ENCODE measurements at places on chromosomes 12 and 14. TPM values are rescaled to one million over a fixed set of nuclear protein-coding genes. Genes with fewer than 3 reads are reported as not detected.

DNA sequence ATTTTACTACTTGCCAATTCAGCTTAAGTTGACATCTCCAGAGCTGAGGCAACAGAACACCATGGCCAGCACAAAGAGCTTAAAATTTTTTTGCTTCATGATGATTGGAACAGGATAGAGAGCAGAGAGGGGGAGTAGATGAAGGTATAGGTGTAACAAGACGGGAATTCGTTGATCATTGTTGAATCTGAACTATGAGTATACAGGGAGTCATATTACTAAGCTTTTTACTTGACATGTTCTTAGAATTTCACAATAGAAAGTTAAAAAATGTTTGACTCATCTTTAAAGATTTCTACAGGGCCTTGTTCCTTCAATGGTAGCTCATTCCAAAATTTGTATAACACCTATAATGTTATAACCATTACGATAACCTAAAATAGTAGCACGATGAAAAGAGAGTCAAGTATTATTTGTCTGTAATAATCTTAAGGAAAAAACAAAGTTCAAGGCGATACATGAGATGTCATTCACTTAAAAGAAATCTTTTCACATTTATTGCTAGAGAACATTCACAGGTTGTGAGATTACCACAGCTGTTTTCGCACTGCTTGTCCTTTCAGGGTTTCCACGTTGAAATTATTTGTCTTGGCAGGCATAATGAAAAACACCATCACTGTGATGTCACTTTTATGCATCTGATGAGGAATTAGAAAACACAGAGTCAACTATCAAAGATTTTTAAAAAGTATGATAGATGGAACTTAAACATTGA, 33.9 kb downstream of the SPX start:
- DNase-seq: no peak

GRCh38 chr12:115838952-115839351, 438.5 kb downstream of the MED13L start:
- no peak for DNase-seq

DNA sequence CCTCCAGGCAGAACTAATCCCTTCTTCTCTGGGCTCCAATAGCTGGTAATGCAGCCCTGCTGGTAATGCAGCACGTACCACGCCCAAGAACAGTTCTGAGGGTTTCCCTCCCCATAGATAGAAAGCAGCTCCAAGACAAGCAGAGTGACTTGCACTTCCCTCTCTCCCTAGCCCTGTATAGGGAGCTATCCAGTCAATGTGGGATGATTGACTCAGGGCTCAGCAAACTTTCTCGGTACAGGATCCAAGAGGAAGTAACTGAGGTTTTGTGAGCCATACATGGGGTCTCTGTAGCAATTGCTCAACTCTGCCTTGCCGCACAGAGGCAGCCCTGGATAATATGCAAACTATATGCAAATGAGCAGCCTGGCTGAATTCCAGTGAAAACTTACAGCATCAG, 15.5 kb upstream of the FKBP4 start:
- DNase-seq: no peak

- no peak for DNase-seq
These were observed 14.8 kb downstream of the SNW1 start for GRCh38 chr14:77746064-77746702.

GRCh38 chr14:50335989-50336824, 24.1 kb downstream of the DMAC2L start:
- no peak for DNase-seq

GRCh38 chr14:65168840-65169239, 66.5 kb upstream of the MAX start:
- no peak for DNase-seq

DNA sequence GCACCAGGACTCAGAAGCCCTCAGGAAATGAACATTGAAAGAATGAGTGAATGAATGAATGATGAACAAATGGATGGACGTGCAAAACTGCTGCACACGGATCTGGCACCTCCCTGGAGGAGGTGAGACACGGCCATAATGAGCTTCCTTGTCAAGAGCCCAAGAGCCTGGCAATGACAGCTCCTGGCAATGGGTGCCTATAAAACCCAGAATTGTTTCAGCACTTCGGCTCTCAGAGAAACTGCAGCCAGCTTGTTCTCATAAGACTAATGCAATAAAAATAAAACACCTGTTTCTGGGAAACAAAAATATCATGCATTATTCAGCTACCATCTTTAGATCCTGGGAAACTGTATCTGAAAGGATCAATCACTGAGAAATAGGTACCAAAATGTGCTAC, 200.5 kb upstream of the SFSWAP start:
- DNase-seq: no peak

- DNase-seq: no peak
These were observed 41.7 kb downstream of the TSPAN11 start for GRCh38 chr12:30968211-30968610.

GRCh38 chr12:50047693-50048250, 9.6 kb upstream of the ASIC1 start:
- no peak for DNase-seq

- DNase-seq: no peak
These were observed 52.9 kb downstream of the SETD3 start for GRCh38 chr14:99427632-99428300.

GRCh38 chr12:75890660-75891059, 140.9 kb downstream of the PHLDA1 start:
- no peak for DNase-seq

- DNase-seq: no peak
These were observed 19.1 kb upstream of the MAPKAPK5 start for GRCh38 chr12:111822886-111823285.

DNA sequence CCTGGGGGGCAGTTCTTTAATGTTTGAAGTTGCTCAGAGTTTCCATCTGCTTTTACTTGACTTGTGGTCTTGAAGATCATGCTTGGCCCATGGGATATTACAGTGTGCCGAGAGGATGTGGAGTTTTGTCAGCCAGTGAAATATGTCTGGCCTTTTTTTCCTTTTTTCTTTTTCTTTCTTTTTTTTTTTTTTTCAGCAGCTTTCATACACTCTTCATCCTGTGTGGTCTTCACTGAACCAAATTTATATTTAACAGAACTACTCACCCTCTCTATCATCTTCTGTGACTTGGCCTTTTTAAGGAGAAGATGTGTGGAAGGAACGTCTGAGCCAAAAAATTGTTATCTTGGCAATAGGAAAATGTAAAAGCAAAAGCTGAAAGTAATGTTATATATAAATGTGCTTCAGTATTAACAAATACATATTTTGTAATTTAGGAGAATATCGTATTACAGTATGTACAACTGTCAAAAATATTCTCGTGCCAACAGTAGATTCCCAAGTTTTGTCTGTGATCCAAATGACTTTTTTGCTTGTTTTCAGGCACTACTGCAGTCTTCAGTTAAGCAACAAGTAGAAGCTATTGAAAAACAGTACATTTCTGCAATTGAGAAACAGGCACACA, 200.6 kb downstream of the CCDC91 start:
- DNase-seq: no peak

DNA sequence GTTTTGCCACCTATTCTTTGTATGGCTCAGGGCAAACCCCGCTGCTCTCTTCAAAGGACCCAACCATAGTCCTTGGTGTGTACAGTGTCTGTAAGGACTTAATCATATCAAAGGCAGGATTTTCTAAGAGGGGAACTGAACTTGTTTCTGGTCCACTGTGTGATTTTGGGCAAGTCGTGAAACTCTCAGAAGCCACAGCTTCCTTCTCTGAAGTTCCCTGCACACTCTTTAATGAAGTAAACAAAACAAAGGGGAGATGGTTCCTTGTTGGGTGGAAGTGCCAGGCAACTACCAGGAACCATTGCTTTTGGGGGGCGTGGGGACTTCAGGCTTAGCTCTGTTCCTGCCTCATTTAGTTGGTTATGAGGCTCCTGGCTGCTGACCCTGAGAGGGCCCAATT, 152.4 kb downstream of the VRK1 start:
- DNase-seq: no peak

GRCh38 chr12:82523996-82524395, 162.7 kb upstream of the TMTC2 start:
- DNase-seq: no peak

- DNase-seq: no peak
These were observed 80.0 kb upstream of the DICER1 start for GRCh38 chr14:95237121-95237957.

DNA sequence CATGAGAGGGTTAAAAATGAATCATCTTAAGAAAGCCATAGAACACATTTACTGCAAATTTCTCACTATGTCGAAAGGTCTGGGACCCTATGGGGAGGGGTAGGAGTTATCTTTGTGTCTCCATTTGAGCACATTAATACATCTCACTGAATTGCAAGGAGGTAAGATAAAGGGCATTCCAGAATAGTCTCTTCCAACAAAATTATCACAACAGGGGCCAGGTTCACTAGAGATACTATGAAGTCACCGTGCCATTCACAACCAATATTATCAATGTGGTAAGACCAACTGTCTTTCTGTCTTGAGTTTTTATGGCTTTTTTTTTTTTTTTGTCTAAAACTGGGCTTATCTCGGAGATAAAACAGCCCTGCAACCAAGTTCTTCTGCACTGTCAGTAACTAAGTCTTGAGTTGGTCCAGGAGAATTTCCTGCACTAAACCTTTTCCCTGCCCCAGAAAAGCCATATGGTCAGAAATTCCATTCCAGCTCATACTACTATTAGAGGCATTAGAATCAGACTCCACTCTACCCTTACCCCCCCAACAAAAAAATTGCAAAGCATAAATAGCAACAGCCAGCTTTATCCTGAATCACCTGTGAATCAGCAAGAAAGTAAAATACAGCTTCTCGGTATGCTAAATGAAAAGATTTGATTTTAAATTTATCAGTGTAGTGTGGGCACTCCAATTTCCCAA, 79.7 kb downstream of the PTPRR start:
- no peak for DNase-seq

- no peak for DNase-seq
These were observed 9.6 kb upstream of the EP400 start for GRCh38 chr12:131940141-131940547.

DNA sequence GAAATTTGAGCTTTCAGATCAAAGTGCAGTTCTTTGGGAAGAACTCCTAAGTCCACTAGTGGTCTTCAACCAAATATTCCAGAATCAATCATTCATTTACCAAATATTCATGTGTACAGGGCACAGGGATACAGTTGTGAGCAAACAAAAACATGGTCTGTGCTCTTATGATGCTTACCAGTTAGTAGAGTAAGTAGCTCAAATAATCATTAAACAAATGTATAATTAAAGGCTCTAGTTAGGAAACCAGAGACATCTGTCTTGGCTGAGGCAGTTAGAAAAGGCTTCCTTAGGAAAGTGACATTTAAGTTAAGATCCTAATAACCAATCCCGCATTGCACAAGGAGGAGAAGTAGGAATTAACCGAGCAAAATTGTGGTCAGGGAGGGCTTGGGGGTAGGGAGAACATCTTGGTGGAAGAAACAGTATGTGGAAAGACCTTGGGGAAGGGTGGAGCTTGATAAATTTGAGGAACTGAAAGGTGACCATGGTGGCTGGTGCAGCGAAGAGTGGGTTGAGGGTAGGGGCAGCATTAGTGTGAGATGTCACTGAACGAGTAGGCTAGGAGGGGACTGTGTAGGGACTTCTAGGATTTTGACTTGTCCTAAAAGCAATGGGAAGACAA, 40.0 kb downstream of the PEBP1 start:
- no peak for DNase-seq

Gene NANOG
- total RNA-seq: not detected

Gene HOXC12
- total RNA-seq: not detected

Gene P3H3
- total RNA-seq: 5.2 TPM

Gene ANKS1B
- 0.76 TPM for total RNA-seq

Gene CYP46A1
- not detected for total RNA-seq

Gene DIO2
- total RNA-seq: not detected

Gene LRRC23
- total RNA-seq: 4.7 TPM

Gene SCNN1A
- total RNA-seq: not detected

Gene APEX1
- total RNA-seq: 228 TPM

Gene MGST1
- total RNA-seq: 1.4 TPM

Gene HOXC10
- total RNA-seq: not detected
